ENCODE measurements at places on chromosomes 5 and 9.
A peak's percentile ranks its signal among the peaks of the same experiment; 100 is the strongest.

GRCh38 chr9:16924311-16924915 is 53.9 kb upstream of the BNC2 start:
- DNase-seq, result no peak

GRCh38 chr5:54518818-54519508 is 1.4 kb downstream of the SNX18 start:
- DNase-seq, result no peak

- no peak for DNase-seq
Measured at GRCh38 chr9:78357165-78357873, 60.4 kb downstream of the PSAT1 start.

- no peak for DNase-seq
Measured at GRCh38 chr9:1876891-1877496, 138.2 kb upstream of the SMARCA2 start.

DNA sequence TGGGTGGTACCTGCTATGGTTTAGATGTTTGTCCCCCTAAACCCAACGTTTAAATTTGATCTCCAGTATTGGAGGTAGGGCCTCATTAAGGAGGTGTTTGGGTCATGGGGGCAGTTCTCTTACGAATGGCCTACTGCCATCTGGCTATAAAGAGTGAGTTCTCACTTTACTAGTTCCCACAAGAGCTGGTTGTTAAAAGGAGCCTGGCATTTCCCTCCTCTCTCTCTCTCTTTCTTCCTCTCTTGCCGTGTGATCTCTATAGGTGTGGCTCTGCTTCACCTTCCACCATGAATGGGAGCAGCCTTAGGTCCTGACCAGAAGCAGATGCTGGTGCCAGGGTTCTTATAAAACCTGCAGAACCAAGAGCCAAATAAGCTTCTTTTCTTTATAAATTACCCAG is 193.2 kb upstream of the CDH6 start:
- DNase-seq, result no peak

- DNase-seq, result no peak
Measured at GRCh38 chr5:35863159-35863558, 6.5 kb downstream of the IL7R start.

- DNase-seq, result no peak
Measured at GRCh38 chr9:136381311-136381710, 7.8 kb upstream of the CARD9 start.

DNA sequence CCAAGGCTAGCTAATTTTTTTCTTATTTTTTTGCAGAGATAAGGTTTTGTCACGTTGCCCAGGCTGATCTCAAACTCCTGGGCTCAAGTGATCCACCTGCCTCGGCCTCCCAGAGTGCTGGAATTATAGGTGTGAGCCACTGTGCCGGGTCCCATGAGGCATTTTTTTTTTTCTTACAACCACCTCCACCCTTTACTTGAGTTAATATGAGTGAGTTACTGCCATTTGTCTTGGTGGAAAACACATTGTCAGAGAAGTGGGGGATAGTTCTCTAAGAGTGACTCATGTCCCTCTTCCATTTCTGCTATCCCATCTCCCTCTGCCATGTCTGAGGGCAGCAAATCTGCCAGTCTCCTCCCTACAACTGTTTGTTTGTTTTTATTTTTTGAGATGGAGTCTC is 163.4 kb upstream of the CLINT1 start:
- DNase-seq, result no peak

- no peak for DNase-seq
Measured at GRCh38 chr9:89715318-89715858, 110.6 kb downstream of the GADD45G start.

DNA sequence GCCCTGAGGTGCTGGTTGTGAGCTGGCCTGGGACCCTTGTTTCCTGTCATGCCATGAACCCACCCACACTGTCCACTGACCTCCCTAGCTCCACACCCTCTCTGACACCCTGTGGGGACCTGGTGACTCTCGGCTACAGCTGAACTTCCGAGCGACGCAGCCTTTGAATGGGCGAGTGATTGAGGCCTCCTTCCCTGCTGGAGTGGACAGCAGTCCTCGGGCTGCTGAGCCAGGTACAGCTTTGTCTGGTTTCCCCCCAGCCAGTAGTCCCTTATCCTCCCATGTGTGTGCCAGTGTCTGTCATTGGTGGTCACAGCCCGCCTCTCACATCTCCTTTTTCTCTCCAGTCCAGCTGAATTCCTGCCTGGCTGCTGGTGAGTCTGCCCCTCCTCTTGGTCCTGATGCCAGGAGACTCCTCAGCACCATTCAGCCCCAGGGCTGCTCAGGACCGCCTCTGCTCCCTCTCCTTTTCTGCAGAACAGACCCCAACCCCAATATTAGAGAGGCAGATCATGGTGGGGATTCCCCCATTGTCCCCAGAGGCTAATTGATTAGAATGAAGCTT is 6.1 kb downstream of the CA9 start:
- no peak for DNase-seq

DNA sequence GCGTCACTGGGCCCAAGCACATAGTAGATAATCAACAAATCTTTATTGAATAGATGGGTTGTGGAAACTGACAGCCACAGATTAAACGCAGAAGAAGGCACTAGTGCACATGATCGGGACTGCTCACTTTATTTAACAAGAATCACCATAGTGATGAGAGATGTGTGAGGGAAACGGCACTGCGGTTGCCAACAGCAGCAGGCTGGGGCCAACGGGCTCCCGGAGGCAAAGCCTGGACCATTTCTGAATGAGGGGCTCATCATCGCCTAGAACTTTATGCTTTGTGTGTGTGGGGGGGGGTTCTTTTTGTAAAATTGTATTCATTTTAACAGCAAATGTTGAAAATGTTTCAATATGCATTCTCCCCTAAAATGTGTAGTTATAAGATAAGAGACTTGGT is 61.9 kb upstream of the RUFY1 start:
- no peak for DNase-seq

- DNase-seq, result no peak
Measured at GRCh38 chr9:113955076-113955752, 79.1 kb downstream of the ZNF618 start.

DNA sequence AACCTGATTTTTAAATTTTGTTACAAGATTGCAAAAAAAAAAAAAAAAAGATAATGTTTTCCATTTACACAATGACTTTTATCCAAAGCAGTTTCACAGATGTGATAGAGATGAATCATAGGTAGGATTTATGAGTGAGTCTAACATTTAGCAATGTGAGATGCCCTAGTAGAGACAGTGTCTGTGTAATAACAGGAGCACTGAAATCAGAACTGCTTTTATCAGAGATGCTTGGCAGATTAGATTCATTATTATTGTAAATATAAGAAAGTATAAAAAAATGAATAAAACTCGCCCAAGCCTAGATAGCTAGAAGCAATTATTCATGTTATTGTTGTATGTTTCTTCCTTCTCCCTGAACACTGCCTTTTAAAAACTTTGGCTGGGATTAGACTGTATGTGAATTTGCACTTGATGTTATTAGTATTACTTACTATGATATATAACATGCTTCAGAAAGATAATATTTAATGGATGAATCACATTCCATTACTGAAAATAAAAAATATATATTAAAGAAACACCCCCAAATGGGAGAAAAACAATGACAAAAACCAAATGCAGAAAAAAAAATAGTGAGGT is 567.3 kb upstream of the KLF4 start:
- DNase-seq, result no peak

GRCh38 chr5:73441378-73441777 is 7.2 kb downstream of the FOXD1 start:
- DNase-seq, result no peak

GRCh38 chr9:14748373-14748772 is 25.8 kb upstream of the CER1 start:
- DNase-seq, result no peak

GRCh38 chr5:152978141-152978835 is 512.2 kb upstream of the GRIA1 start:
- DNase-seq, result no peak

GRCh38 chr5:107670087-107670931 is 428 bp downstream of the EFNA5 start:
- no peak for DNase-seq

- DNase-seq, result no peak
Measured at GRCh38 chr5:120239086-120239485, 225.0 kb upstream of the PRR16 start.

GRCh38 chr5:37184748-37185364 is 64.3 kb downstream of the CPLANE1 start:
- DNase-seq, result no peak

- DNase-seq, result no peak
Measured at GRCh38 chr9:100074093-100074492, 24.7 kb downstream of the ERP44 start.

DNA sequence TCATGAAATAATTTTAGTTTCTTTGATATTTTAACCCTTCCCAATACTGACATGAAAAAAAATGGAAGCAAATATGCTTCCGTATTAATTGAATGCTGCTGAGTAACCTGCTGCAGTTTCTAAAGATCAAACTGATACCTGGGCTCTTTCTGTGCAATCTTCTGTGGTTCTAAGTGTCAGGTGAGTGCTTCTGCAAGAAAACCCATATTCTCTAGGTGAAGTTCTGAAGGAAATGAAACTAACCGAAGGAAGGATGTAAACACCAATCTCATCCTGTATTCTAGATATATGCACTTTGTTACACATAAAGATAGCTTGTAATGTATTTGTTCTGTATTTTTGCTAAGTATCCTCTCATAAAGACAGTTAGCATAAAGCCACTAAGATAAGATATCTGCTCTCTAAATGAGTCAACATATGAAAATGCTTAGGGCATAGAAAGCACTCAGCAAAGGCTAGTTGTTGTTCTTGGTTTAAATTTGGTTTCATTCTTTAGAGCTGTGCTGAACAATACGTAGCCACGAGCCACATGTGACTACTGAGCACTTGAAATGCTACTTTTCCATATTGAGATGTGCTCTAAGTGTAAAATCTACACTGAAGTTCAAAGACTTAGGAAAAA is 52.0 kb downstream of the ITGA2 start:
- no peak for DNase-seq

GRCh38 chr5:125756456-125756855 is 666.8 kb upstream of the GRAMD2B start:
- DNase-seq, result no peak

- no peak for DNase-seq
Measured at GRCh38 chr5:73748510-73749400, 122.8 kb downstream of the ARHGEF28 start.

DNA sequence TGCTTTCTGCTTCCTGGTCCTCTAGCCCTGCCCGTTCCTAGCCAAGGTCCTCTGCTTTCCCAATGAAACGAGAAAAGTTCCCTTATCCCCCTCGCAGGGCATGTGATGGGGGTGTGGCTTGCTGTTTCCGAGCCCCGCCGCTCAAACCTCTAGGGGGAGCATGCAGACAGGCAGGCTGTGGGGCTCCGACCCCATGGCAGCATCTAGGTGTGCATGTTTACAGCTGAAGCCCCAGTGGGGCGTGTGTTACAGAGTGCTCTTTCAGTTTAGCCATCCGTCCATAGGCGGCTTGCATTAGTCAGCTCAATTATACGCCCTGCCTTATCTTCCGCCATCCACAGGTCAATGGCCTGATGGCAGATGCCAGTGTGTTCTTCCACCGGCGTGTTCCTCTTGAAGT is 48.3 kb upstream of the SPATA31E1 start:
- no peak for DNase-seq

DNA sequence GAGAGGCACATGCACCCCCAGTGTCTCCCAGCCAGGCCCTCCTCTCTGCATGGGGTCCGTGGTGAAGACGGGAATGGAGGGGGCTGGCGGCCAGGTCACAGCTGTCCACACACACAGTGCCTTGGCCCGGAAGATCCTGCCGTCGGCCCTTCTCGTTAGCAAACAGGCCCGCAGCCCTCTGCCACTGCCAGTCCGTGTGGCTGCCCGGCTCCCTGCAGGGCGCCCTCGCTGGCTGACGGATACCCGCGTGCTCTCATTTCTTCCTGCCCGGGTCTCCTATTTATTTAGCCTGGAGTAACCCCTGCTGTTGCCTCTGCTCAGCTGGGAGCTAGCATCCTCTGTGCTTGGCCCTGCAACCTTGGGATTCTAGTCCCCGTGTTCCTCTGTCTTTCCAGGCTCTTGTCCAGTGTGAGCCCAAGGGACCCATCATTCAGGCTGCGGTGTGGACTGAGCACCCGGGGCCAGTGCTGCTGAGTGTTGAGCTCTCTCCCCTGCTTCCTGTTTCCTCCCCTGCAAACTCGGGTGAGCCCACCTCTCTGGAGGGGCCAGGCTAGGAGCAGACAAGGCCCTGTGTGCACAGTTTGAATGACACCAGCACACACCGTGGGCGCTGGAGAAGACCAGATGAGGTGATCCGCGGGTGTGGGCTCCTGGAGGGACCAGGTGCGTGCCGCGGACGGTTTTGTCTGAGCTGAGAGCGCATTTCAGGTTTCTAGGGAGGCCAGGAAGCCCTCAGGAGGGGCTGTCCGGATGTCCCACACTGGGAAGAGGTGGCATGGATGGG is 14.6 kb upstream of the RNU6ATAC start:
- no peak for DNase-seq

DNA sequence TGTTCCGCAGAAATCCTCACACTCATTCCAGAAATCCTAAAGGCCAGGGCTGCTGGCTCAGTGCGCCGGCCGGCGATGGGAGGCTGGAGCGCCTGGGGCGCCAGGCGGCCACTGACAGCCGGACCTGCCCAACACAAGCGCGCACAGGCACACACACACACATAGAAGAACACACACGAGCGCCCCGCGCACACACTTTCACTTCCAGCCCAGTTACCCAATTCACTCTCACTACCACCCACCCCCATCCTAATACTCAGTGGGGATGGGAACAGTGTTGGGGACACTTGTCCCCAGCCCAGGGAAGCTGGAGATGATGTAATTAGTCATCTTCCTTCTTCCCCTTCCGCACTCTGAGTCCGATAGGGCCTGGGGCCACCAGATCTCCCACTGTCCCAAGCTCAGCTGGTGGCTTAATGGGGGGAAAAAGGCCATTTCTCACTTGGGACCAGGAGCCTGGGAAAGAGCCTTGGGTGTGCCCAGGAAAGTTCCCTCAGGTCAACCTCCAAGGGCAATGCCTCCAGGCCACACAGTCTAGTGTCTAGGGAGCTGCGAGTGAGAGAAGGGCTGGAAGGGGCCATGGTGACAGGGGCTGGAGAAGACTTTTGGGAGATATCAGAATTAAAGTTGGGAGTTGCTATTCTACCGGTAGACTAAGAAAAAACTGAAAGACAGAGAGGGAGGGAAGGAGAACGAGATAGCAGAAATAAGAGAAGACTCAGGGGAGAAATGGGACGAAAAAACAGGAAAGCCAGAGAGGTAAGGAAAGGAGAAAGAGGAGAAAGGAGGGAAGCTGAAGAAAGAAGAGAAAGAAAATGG is 1.7 kb downstream of the EBF1 start:
- no peak for DNase-seq

- peak; percentile 33 for DNase-seq
Measured at GRCh38 chr5:152505442-152506042, 100.5 kb upstream of the NMUR2 start.

- peak; percentile 20 for DNase-seq
Measured at GRCh38 chr5:58891086-58891970, 308.5 kb downstream of the RAB3C start.

GRCh38 chr9:96149533-96150280 is 152.3 kb downstream of the HSD17B3 start:
- DNase-seq, result no peak

Measured in iPS DF 19.7 (cell line).